ENCODE measurements at places on chromosomes 11 and 22.

GRCh38 chr11:35487532-35488078 lies 37.8 kb downstream of the PAMR1 start:
- no peak for DNase-seq

- DNase-seq, result no peak
These were observed 953 bp downstream of the ATG16L2 start for GRCh38 chr11:72815110-72815618.

GRCh38 chr11:59010708-59011107 lies 71.4 kb downstream of the GLYATL1 start:
- no peak for DNase-seq

DNA sequence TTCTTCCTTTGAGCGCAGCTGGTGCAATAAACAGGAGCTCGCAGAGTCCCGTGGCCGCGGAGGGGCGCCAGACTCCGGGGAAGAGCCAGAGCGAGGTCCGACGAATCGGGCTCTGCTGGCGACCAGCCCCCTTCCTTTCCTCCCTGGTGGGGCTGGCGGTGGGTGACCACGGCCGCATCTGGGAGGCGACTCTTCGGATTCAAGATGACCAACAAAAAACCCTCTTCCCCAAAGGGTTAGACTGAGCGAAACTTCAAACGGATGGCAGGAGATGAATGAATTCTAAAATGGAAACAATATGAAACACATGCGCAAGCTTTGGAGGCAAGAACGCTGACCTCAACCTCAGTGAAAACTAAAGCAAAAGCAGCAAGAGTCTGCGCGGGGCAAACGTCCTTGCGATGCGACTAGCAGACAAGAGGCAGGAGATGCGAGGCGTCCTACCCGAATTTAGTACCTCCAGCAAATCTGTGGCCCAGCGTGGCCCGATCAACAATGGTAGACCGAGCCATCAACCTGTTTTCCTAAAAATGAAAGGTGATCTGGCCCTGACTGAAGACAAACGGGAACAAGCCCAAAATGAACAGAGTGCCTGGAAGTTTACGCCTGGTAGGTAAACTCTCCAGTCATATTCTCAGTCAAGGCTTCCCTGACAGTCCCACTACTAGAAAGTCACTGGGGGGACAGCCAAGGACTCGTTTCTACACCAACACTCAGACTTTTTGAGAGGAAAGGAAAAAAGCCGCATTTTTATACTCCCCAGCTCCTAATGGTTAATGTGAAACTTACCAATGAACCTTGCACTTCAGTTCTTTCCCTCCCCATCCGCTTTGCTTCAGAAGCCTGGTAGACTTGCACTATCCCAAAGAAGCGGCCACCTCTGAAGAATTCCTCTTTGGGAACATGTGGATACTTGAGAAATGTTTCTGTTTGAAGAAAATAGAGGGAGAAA lies 11.6 kb downstream of the MMP3 start:
- DNase-seq, result no peak

GRCh38 chr11:27281740-27282590 lies 81.0 kb downstream of the CCDC34 start:
- DNase-seq, result no peak

DNA sequence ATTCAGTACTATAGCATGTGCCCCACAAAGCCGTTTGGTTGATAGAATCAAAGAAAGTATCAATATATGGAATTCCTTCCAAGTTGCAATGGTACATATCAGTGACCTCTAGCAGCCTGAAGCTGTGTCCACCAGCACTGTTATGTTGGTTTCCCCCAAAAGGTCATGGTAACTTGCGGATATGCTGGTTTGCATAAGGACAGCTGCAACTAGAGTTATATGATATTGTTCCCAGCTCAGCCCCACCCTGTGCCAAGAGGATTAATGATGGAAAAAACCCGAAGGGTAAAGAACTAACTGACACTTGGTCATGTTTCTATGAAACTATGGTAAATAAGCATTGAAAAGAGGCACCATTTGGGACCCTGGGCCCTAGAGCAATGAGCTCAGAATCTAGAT lies 93.5 kb downstream of the PDHX start:
- no peak for DNase-seq

DNA sequence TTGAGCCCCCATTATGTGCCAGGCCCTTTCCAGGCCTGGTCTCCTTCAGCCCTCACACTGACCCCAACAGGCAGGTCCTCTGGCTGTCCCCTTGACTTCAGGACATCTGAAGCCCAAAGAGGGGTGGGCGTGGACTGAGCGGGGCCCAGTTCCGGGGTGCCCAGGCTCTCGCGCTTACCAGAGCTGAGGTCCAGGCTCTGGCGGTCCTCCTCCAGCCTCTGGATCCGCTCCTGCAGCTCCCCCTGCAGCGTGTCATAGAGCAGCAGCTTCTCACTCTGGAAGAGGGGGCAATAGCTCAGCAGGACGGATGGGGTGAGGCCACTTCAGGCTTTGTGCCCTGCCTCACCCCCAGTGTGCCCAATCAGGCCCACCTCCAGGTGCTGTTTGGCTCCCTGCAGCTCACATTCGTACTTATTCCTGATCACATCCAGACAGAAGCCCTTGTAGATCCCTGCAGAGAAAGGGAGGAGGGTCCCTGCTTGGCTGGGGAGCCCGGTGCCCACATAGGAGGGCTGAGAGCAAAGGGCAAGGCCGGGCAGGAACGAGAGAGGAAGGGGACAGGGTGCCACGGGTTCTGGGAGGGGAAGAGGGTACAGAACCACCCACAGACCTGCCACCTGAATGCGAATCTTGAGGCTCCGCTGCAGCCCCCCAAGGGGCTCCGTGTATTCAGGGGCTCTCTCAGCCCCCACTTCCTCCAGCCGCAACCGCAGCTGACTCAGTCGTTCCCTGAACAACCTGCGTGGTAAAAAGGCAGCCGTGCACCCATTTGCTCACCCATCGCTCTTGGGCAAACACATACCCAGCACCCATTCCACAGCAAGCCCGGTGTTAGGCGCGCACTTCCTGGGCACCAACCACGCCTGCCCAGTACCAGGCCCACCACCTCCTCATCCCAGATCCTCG lies 4.1 kb downstream of the BRMS1 start:
- no peak for DNase-seq

GRCh38 chr11:131686836-131687235 lies 316.4 kb downstream of the NTM start:
- no peak for DNase-seq

- no peak for DNase-seq
These were observed 317.9 kb downstream of the ETS1 start for GRCh38 chr11:128269466-128269865.

DNA sequence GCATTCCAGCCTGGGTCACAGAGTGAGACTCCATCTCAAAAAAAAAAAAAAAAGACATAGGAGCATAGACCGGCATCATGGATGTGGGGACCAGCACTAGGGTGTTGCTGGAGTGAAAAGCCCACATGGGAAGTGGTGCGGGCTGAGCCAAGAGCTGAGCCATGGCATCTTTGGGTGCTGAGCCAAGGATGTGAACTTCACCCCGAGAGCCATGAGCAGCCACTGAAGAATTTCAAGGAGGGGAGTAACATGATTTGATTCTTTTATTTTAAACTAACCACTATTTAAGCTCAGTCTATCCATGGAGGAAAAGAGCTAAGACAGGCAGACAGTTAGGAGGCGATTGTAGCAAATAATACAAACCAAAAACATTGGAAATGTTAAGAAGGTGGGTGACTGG lies 57.4 kb downstream of the AHNAK start:
- DNase-seq, result no peak

DNA sequence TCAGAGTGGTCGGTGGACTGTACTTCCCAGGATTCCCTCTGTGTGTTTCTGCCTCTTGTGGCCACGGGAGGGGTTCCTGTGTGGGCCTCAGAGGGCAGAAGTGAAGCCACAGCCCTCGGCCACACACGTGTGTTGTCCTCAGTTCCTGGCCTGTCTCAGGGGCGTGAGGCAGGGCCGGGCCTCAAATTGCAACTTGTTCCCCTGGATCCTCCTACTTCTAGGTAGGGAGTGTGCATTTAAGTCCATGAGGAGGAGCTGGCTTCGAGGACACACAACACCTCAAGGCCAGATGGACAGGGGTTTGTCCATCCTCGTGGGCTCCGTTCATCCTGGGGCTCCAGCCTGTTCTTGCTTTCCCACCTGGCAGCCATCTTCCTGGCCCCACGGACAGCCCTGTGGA lies 573.0 kb downstream of the TBC1D22A start:
- no peak for DNase-seq

- DNase-seq, result no peak
These were observed 9.6 kb downstream of the PTS start for GRCh38 chr11:112235750-112236390.

DNA sequence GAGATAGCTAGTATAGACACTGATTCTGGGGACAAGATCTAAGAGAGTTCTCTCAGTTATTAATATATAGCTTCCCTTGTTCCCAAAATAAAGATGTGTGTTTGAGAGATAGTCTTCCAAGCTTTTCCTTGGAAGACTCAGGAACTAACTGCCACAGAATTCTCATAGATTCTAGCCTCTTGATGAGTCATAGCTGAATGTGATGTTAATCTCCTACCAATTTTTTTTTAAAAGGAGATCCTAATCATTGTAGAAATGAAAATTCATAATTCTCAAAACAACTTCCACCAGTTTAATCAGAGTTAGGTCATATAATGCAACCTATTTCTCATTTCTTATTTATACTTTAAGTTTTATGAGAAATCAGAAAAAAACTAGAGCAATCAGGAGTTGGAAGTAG lies 148.8 kb downstream of the JRKL start:
- DNase-seq, result no peak

GRCh38 chr22:36052505-36052941 lies 23.9 kb upstream of the RBFOX2 start:
- DNase-seq, result peak; percentile 4

DNA sequence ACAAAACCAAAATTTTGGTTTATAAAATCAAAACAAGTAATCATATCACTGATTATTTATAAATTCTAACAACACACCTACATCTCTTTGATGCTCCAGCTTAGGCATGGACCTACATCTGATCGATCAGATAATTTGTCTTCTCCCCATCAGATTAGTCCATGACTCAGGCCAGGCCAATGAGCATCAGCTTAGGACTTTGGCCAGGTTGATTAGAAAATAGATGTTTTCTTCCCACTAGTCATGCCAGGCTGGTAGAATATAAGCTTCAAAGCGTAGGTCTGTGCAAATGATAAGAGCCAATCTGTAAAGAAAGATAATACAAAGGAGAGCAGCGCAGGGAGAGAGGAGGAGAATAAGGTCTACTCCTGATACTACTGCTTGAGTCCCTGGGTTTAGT lies 1487.9 kb downstream of the FAM181B start:
- no peak for DNase-seq

- DNase-seq, result no peak
These were observed 16.5 kb upstream of the CDC42EP2 start for GRCh38 chr11:65298131-65298535.

DNA sequence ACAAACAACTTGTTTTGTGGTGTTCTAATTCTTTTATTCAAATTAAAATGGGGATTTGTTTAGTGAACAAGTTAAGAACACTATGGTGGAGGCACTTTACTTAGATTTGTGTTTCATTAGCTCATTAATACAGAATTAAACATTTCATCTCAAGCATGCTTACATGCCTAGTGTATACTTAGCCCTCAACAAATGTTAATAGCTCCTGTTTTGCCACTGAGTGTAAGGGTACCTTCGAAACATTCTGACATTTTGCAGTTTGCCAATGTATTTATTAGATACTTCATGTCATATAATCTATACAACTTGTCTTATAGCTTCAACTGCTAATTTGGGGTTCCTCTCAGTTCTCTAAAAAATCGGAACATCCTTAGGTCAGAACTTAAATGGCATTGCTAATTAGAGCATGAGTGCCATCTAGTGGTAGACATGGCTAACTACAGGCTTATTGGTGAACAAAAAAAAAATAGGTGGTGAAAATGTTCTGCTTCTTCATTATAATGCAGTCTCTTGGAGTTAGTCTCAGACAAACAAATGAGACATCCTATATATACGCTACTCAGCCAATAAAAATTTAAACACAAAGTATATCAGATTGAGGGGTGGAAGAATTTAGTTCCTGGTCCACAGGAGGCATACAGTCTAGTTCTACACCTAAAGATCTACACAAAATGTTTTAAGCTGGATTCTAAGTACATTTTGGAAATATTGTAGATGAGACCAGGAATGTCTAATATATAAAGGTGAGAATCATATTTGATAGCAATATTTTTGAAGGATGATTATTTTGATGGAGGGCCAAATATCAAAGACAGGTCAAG lies 4.9 kb upstream of the CNTN5 start:
- DNase-seq, result no peak

DNA sequence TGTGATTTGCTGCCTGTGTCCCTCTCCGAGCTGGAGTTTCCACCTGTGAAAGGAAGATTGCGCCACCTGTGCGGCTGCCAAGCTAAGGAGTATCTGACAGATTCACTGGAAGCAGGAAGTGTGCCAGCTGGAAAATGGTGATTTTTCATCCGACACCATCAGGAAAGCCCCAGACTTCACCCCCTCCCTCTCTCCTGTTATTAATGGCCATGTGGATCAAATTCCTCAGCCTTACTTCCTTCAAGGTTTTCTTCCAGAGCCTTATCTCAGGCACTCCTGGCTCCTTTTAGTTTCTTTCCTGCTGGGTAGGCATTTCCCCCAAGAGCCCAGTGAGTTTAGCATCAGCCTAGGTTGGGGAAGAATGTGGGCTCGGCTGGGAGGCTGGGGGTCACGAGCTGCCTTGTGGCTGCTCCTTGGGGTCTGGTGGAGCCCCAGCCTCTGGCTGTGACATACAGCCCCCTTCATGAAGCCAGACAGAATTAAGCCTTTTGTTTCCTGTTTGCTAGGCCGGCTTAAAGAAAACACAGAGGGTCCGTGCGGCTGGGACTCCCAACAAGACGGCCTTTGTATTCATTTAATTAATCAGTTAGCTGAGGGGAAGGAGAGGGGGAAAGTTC lies 37.1 kb downstream of the PKNOX2 start:
- no peak for DNase-seq
